CD4-positive, alpha-beta T cell treated with Interleukin-4 for 4 hours (primary cell): ENCODE measurements at places on chromosomes 6 and 20.

DNA sequence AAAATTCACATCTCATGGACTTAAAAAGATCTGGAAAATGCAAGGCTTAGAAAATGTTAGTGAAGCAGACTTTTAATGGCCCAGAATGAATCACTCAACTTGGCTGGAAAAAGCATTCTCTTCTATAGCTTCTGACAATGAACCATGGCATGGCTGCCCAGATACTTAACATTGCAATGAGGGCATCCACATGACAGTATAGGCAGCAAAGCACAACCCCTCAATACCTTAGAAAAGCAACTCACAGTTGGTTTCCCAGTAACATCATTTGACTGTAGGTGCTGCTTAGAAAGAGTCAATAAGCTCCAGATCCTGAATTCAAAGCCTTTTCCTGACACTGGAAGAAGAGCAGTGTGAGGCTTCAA, 155.8 kb downstream of the EYA4 start:
- DNase-seq = no peak

- DNase-seq = no peak
Observed at GRCh38 chr6:120122401-120122800, 772.8 kb upstream of the MAN1A1 start.

DNA sequence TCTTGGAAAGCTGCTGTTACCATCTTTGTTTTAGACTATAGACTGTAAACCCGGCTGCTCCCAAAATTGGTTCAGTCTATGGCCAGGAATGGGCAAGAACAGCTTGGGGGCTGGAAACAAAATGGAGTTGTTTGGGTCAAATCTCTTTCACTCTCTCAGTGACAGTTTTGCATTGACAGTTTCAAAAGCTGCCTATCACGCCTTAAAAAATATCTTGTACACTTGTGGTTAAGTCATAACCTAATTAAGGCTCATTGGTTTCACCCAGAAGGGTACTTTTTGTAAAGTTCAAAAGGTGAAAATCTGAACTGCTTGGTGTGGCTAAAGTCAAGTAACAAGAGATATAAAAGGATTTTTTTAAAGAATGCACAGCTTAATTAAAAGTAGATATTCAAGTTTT, 76.1 kb upstream of the PRL start:
- DNase-seq = no peak

DNA sequence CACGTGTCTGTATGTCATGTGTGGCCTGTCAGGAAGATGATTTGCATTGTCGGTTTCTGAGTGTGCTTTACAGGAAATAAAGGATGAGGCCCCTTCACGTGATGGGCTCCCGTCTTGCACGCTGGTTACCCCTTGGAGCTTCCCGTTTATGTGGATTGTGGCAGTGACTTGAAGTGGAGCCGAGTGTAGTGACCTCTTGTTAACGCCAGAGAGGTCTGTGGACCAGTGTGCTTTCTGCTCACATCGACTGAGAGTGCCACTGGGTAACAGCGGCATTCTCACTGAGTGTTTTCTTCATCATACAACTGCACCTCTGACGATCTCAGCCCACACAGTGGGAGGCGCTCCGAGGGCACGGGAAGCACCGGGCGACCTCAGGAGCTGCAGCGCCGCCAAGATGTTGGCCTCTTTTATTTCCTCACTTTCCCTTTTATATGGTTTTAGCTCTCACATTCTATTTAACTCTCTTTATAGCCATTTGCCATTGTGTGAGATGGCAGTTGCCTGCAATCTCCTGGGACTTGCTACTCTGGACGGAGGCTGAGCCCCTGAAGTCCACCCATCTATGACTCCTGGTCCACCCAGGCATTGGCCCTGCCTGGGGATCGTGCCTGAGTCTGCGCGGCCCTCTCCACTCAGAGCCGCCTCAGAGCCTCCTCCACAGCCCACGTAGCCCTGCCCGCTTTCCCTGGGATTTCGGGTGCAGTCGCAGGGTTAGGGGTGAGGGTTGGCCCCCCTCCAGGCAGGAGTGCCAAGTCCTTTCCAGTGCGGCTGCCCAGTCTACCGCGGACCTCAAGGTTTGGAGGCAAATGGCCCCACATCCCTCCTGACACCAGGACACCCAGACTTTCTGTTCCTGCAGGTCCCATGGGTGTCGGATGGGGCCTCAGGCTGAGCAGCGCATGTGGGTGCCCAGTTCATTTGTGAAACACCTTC, 238.9 kb downstream of the ERMARD start:
- peak; percentile 13 for DNase-seq

- DNase-seq = no peak
Observed at GRCh38 chr6:33838983-33839382, 35.2 kb upstream of the MLN start.

DNA sequence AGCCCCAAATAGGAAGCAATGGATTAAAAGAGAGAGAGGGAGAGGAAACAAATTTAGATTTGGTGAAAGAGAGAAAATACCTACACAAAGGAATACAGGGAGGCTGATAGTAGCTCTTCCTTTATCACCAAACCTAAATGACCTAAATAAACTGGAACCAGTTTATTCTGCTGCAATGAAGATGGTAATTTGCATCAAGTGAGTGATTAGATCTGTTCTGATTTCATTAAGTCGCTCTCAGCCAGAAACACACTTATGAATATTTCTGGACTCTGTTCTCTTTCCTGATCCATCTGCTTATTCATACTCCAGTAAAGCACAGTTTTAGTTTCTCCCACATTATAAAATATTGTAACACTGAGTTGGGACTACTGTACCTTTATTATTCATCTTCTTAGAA, 83.4 kb upstream of the BMP5 start:
- DNase-seq = no peak
